ENCODE measurements at places on chromosomes 6 and 20.

GRCh38 chr6:34236131-34236442, 586 bp upstream of the HMGA1 start:
- no peak for DNase-seq

- DNase-seq, result no peak
Observed at GRCh38 chr6:134949927-134950326, at the start of gene ALDH8A1. Gene ALDH8A1, minus strand, starts transcription at chr6:134950101. Its CDS starts 48 bp downstream, at chr6:134950053.

- DNase-seq, result no peak
Observed at GRCh38 chr20:40251284-40251932, 437.6 kb downstream of the MAFB start.

DNA sequence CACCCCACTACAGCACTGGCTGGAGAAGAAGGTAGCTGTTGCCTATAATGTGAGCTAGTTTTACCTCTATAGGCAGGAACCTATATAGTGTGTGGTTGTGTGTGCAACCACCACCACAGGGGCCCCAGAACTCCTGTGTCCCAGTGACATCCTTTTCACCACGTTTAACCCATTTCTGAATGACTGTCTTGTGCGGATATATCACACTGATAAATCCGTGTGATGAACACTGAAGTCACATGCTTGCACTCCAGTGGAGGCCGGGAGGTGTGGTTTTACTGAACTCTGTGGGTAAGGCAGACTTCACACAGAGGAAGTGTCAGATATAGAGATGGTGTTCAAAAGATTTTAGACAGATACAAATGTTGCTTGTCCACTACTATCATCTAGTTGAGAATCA, 32.5 kb downstream of the SDHAF4 start:
- DNase-seq, result no peak
